ENCODE measurements at places on chromosomes 5 and 9.

GRCh38 chr9:34519321-34520020 lies 3.3 kb downstream of the ENHO start:
- no peak for DNase-seq

GRCh38 chr5:33232731-33233505 lies 207.8 kb upstream of the TARS1 start:
- DNase-seq, result no peak

DNA sequence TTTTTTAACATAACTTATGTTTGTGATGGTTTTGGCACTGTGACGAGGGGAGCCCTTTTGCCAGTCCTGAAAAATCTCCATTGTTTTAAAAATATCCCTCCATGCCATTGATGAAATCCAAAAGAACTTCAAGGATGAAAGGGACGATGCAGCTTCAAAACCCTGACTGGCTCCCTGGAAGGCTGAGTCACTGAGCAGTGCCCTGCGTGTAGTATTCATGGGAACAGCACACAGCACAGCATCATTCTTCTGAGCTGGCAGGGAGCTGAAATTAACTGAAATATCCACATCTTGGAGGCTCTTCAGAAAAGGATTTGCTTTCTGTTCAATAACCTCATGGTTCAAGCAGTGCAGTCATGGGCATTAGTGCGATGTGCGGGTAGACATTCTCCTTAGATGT lies 29.7 kb downstream of the PDE4D start:
- DNase-seq, result no peak

GRCh38 chr5:78005021-78005785 lies 229.1 kb upstream of the TBCA start:
- no peak for DNase-seq

DNA sequence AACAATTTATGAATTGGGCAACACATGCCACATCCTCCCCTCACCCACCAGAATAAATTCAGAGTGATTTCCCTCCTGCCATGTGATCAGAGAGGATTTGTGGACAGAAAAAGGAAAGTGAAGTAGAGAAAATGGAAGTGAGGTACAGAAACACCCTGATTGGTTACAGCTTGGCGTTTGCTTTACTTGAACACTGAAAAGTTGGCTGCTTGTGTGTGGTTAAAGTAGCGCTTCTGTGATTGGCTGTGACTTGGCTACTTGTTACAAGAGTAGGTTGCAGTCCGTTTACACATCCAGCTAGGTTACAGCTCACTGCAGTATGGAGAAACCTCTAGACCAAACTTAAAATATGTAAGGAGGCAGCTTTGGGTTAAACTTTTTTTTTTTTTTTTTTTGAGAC lies 205.2 kb upstream of the ZNF608 start:
- DNase-seq, result no peak

GRCh38 chr5:9653811-9654210 lies 23.7 kb upstream of the TAS2R1 start:
- DNase-seq, result no peak

- no peak for DNase-seq
Observed at GRCh38 chr9:82091610-82092009, 103.0 kb downstream of the SPATA31D1 start.

DNA sequence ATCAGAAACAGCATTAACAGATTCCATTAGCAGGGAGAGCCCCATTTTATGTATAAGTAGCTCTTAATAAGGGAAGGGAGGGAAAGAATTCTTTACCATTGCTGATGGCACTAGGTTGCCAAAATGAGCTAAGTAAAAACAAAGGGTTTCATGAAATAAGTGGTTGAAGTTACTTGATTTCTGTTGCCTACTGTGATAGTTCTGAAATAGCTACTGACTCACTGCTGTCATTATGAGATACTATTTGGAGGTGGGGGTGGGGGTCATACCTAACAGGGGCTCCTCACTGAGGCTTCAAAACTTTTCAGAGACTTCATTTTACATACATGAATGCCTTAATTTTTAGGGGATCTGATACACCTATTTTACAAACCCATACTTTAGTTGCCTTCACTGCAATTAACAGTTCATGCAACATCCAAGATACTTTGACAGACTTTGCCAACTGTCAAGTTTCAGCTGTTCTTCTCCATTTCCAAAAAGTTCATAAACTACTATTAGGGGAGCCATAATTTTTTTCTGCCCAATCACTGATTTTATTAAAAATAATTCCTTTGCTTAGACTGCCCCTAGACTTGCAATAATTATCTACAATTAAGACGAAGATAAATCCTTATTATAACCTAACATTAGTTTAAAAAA lies 4.6 kb downstream of the HOMER1 start:
- DNase-seq, result no peak

DNA sequence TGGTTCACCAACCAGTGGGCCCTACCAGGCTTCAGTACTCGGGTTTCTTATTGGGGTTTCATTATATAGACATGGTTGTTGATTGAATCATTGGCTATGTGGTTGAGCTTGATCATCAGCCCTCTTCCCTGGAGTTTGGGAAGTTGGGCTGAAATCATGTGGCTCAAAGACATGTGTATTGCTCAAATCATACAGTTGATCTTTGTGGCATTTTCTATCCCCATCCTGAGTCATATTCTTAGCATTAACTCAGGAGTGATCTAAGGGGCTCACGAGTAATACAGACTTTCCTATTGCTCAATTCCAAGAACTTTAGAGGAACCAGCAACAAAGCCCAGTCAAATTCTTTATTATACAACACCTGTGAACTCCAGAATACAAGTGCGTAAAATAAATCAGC lies 66.2 kb downstream of the SMC5 start:
- no peak for DNase-seq

DNA sequence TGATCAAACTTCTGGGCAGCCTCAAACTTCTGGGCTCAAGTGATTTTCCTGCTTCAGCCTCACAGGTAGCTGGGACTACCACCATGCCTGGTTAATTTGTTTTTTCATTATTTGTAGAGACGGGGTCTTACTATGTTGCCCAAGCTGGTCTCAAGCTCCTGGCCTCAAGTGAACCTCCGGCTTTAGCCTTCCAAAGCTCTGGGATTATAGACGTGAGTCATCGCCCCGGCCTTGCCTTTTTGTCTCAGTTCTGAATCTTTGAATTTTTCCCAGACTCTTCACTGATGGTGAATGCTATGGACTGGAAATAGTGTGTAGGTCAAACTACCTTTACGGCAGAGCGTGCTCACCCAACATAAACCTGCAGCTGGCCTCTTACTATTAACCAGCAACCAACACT lies 32.3 kb upstream of the EGFLAM start:
- no peak for DNase-seq

GRCh38 chr9:114822708-114823107 lies 16.9 kb upstream of the TNFSF15 start:
- DNase-seq, result no peak

- DNase-seq, result no peak
Observed at GRCh38 chr5:89055015-89055694, 172.2 kb upstream of the MEF2C start.

GRCh38 chr5:145948921-145949320 lies 12.5 kb downstream of the SH3RF2 start:
- no peak for DNase-seq

DNA sequence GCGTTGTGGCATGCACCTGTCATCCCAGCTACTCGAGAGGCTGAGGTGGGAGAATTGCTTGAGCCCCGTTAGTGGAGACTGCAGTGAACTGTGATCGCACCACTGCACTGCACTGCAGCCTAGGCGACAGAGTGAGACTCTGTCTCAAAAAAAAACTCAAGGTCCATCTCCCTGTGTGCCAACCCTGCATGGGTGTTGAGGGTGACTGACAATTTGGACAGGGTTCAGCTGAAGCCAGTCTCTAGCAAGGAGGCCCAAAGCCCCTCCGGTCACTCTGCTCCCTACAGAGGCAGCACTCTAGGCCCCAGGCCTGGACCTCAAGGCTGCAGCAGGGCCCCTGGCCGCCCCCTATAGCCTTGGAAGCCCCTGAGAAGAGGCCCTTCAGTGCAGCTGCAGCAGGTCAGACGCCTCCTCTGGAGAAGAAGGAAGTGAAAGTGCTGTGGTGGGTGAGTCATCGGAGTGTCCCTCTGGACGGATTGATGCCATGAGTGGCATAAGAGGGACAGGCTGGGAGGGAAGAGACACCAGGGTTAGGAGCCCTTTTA lies 39.2 kb upstream of the NEK6 start:
- no peak for DNase-seq

All from activated CD8-positive, alpha-beta memory T cell treated with anti-CD3 and anti-CD28 coated beads for 1 hour (primary cell).